Gastrocnemius medialis (tissue), 4 donors: ENCODE measurements at places on chromosomes 4 and X. TPM values are rescaled to one million over a fixed set of nuclear protein-coding genes. Genes with fewer than 3 reads are reported as not detected.

The MAOA gene
- total RNA-seq, result 184 TPM

The ARHGAP10 gene
- total RNA-seq, result 30.9 TPM

The PLP2 gene
- total RNA-seq, result 13.2 TPM

The NBDY gene
- total RNA-seq, result 9.8 TPM

The PF4V1 gene
- not detected for total RNA-seq

The CT45A5 gene
- not detected for total RNA-seq

DNA sequence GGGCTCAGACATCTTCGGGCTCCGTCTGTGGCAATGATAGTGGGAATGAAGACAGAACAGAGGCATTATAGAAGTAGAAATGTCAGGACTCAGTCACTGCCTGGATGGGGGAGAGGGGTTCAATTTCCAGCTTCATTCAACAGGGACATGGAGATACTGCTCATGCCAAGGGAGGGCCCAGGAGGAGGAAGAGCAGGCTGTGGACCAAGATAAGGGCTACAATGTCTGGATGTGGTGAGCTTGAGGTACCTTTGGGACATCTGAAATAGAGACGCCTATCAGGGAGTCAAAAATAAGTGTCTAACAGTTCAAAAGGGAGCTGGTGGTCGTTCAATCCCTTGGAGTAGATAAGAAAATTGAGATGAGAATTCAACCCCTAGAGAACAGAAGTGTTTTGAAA is 34.5 kb downstream of the ELF4 start:
- DNase-seq, result no peak

GRCh38 chrX:10945498-10945897 is 165.6 kb upstream of the HCCS start:
- DNase-seq, result no peak

DNA sequence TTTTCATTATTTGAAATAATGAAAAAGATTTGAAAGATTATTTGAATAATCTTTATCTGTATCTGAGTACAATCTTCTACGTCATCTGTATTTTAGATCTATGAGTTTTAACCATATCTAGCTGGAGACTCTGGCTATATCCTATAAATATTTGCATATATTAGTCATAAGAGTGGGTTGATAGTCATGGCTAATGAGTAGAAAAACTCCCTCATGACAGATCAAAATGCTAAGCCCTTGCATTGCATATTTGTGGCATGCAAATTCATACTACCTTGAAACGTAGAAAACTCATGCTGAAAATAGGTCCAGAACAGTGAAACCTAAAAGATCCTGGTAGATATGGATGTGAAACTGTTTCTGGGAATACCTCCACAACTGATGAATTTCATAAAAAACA is 291.3 kb downstream of the GALNTL6 start:
- DNase-seq, result no peak

- peak; percentile 21 for DNase-seq
These were observed 1.0 kb upstream of the TLR1 start for GRCh38 chr4:38805530-38806145.

DNA sequence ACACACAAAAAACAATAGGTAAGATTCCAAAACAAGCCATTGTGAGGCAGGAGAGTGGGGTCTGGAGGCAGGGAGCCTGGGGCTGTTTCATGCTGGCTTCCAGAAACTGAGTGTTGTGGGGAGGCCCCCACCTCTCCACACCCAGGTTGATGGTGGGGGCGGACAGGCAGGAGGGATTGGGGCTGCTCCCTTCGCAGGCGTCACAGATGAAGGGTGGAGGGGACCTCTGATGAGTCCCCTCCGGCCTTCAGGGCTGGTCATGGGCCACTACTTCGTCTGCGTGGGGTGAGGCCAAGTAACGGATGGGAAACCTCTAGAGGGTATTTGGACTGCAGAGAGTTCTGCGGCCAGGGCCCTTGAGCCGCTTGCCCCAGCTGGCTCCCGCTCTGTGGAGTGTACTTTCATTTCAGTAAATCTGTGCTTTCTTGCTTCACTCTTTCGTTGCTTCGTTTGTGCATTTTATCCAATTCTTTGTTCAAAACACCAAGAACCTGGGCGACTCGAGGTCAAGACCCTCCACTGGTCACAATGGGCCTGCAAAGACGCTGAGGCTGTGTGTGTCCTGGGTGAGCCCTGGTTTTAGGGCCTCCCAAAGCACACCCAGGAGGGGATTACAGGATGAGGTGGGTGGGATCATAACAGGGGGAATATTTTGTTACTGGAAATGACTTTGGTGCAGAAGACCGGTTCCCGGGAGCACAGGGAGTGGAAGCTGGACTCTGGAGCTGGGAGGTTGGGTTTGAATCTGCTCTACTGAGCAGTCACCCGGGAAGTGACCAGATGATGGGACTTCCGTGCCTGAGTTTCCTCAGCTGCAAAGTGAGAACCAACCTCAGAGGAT is 83.7 kb upstream of the ADRA2C start:
- DNase-seq, result peak; percentile 6

- no peak for DNase-seq
These were observed 552.7 kb upstream of the SLIT2 start for GRCh38 chr4:19698961-19699360.

GRCh38 chrX:150429594-150429993 is 66.5 kb downstream of the MAMLD1 start:
- no peak for DNase-seq

- no peak for DNase-seq
These were observed 89.3 kb upstream of the MAML3 start for GRCh38 chr4:140243278-140243753.

DNA sequence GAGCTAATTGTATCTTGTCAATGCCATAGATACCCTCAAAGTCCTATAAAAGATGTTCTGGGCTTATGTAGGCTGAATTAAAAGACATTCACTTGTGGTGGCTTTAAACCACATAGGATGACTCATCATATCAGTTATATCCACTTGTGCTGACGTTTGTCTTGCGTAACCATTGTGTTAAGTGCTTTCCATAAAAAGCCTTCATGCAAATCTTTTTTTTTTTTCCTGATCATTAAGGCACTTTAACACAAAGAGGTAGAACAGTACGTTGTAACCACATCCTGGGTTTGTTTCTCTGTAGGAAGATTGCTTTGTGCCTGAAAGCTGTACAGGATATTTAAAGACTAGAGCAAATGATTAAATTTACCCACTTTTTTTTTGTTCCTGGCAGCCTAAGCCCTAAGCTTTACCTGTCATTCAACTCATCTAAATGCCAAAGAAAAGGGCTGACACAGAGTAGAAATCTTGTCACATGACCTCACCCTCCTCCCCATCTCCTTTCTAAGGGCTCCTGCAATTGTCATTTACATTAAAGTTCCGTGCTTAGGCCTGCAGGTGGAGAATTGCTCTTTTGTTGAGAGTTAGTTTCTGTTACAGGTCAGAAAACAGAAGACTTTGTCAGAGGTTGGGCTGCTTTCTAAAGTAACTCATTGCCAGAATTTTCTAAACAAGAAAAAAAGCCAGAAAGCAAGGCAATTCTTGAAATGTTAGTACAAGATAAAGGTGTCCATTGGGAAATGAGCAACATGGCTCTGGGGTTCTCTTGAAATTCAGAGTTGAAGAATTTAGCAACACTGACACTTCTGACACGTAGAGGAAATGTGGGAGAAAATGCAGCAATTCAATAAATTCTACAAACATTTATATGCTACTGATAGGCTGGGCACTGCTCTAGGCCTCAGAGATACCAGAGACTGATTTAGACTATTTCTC is 555.6 kb downstream of the PPARGC1A start:
- DNase-seq, result peak; percentile 13

- no peak for DNase-seq
These were observed 35.0 kb upstream of the MYOZ2 start for GRCh38 chr4:119100655-119101054.

DNA sequence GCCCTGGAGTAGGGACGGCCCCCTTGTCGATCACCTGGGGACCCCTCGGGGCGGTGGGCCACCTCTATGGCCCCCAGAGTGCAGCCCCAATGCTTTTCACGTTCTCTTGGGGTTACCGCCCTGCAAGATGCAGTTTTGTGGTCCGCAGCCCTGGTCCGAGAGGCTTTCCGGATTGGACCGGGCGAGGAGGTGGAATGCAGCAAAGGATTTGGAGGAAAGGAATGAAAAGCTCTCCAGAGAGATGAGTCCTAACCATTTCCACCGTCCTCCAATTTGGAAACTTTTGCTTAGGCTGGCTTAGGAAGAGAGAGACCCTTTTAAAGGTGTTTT is 601 bp downstream of the SLC25A43 start:
- DNase-seq, result no peak

- no peak for DNase-seq
These were observed 67.4 kb downstream of the ZNF182 start for GRCh38 chrX:47936224-47936939.

DNA sequence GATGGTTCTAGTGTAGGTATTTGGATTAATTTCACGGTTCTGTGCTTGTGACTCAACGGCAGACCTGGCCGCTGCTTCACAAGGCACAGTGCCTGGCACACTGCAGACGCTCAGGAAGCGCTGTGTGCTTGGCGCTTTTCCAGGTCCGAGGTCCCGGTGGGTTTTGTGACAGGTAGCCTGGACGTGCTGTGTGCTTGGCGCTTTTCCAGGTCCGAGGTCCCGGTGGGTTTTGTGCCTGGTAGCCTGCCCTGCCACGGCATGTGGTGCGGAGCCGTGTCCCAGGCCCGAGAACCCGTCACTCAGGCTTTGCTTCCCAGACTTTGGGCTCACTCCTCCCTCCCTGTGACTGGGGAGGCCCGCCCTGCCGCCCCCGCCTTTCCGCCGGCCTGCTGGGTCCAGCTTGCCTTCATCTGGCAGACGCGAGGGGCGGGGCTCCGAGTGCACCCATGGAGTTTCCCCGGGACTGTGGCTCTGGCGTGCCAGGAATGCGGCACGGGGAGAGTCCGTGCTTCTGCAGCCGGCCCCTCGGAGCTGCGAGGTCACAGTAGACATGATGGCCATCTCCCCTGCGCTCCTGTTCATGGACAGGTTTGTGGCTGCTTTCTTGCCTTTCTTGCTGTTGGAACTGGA is 44.2 kb downstream of the TBC1D14 start:
- peak; percentile 54 for DNase-seq

- DNase-seq, result no peak
These were observed 67.4 kb upstream of the UGT2B10 start for GRCh38 chr4:68748181-68748991.
